ENCODE measurements at places on chromosomes 1 and 21.

- DNase-seq: no peak
Measured at GRCh38 chr1:55180075-55180670, 35.0 kb downstream of the USP24 start.

GRCh38 chr1:240765732-240766363, 153.9 kb upstream of the GREM2 start:
- DNase-seq: no peak

DNA sequence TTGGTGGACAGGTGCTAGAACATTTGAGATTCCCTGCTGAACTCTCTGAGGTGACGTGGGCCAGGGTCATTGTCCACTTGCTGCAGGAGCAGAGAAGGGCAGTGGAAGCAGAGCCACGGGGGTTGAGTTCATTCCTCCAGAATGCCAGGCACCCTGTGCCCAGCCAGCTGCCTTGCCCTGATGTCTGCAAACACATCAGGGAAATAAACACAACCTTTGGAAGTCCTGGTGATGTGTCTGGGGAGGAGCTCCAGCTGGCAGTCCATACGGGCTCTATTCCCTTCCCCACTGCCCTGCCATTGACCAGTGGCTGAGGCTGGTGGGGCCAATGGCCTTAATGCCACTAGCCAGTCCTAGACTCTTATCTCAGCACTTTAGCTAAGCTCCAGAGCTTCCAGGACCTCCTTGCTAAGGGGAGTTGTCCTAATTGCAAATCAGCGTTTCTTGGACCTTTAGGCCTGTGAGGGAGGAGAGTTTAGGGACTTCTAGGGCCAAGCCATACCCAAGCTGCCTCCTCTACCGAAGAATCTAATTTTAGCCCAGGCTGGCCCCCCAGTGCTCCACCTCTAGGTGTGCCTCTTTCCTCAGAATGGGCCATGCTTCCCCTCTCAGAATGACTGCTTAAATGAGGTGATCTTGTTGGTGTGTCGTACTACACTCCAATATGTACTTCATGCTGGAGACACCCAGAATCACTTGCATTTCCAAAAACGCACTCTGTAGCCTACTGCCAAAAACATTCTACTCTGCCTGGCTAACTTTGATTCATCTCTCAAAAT, 25.9 kb upstream of the MFSD2A start:
- no peak for DNase-seq

DNA sequence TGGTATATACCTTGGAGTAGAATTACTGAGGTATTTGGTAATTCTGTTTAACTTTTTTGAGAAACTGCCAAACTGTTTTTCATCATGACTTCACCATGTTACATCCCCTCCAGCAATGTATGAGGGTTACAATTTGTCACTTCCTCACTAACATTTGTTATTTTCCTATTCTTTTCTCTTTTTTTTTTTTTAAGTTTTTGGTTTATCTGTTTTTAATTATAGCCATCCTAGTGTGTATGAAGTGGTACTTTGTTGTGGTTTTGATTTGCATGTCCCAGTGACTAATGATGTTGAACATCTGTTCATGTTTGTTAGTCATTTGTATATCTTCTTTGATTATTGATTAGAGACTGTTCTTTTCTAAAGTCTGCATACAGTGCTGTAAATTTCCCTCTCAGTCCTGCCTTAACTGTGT, 147.3 kb downstream of the HS2ST1 start:
- no peak for DNase-seq
